Activated CD4-positive, alpha-beta T cell treated with anti-CD3 and anti-CD28 coated beads, Interleukin-2, amount 50 U/mL, for 48 hours (primary cell): ENCODE measurements at places on chromosomes 13 and 19.

DNA sequence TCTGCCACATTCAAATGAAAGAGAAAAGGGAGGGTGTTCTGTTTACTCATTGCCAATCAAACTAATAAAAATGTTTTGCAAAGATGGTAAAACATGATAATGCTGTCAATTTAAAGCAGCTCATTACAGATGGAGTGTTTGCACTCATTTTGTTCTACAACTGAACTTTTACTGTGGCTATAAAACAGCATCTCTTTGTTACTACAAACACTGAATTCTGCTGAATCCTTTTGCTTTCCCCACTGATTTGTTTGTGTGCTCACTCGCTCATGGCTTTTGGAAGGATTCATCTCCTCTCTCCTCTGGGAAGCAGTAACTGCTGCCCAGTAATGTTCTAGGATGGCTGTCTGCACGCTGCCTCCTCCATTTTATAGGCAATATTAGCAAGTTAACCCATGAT is 434.5 kb downstream of the PCDH9 start:
- no peak for DNase-seq

GRCh38 chr13:91058066-91058465 is 289.4 kb upstream of the MIR17HG start:
- DNase-seq = no peak

DNA sequence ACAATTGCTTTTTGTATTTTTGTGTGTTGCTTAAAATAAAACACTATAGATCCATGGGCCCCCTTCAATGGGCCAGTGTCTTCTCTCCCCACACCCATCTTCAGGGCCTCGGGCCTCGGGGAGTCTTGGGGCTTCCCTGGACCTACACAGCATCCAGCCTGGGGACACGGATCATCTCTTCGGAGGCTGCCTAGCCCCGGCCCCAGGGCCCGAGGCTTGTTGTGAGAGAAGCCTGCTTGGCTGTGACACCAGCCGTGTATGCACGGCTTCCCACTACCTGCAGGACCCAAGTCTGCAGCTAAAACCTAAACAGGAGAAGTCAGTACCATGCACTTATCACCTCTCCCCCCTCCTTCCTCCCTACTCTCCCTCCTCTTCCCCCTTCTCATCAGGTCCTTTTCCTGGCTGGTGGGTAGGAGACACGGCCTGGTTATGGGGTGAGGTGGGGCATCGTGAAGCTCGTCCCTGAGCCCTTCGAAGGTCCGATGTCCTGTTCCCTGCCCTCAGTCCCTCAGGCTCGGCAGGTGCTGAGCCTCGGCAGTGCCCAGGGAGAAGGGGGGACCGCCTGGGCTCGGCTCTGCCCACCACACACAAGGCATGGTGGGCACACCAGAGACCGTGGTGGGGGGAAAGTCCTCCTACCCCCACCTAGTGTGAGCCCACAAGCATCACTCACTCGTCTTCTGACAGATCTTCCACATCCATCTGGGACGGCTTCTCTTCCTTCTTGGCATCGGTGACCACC is 9.5 kb downstream of the C13orf46 start:
- DNase-seq = no peak

GRCh38 chr19:47176627-47177090 is 46.0 kb downstream of the SAE1 start:
- DNase-seq = peak; percentile 28

- no peak for DNase-seq
Observed at GRCh38 chr13:27535546-27535945, 84.8 kb downstream of the LNX2 start.

DNA sequence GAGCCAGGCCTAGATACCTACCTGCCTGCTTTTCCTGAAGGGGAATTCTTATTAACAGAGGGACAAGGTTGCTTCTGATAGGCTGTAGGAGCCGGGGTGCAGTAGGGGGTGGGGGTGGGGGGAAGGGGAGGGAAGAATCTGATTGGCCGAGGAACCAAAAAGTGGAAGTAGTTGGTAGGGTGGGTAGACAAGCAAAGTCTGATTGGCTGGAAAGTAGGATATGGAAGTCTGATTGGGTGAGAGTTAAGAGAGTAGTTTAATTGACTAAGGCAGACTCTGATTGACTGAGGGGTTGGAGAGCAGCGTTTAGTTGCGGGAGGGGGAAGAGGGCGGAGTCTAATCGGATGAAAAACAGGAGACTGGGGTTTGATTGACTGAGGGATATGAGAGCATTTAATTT is 9.4 kb upstream of the CYP4F22 start:
- DNase-seq = no peak

DNA sequence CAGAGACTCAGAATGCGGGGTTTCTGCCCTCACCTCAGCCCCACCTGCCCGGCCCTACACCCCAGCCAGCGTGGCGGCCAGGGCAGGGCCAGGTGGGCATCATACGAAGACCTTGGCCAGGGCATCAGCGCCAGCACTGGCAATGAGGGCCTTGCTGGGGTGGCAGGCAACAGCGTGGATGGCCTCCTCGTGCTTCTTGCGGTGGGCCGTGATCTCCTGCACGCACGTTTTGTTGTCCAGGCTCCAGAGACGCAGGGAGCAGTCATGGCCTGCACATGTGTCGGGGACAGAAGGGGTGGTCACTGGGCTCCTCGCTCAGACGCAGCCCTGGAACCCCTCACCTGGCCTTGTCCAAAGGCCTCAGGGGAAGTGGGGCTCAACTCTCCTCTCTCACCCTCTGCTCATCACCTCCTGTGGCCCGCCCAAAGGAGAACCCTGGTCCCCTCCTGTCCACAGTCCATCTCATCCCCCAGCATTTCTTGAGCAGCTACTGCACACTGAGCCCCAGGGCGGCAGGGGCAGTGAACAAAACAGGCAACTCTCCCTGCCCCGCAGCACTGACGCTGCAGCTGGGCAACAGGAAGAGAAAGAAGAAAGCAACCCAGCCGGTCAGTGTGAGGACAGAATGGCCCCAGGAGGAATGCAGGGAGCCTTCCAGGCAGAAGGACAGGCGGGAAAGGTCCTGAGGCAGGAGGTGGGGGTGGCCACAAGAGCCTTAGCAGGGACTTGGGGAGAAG is 3.8 kb upstream of the PRKD2 start:
- DNase-seq = no peak

GRCh38 chr13:28610996-28611395 is 47.9 kb upstream of the POMP start:
- DNase-seq = no peak

DNA sequence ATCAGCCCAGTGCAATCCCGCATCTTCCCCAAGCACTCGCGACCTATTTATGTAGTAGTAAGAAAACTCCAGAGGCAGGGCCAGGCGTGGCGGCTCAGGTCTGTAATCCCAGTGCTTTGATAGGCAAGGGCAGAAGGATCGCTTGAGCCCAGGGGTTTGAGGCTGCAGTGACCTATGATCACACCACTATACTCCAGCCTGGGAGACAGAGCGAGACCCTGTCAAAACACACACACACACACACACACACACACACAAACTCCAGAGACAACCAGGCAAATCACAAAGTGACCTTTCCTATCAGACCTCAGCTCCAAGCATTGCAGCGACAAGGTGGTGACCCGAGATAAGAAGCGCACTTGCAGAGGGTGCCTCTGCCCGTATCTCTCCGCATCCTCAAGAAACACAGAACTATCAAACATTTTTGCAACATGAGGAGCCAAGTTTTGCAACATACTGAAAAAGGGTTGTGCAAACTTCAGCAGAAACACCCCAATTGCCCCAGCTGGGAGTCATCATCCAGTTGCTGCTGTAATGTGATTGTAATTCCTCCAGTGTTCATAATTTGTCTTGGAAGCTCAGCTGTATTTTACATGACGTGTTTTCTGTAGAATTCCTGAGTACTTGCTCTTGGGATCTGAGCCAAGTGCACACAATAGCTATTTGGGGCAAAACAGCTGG is 8.7 kb upstream of the KLF2 start:
- DNase-seq = no peak

- no peak for DNase-seq
Observed at GRCh38 chr19:32343550-32344262, 1.7 kb upstream of the ZNF507 start.

GRCh38 chr19:17107546-17108452 is 32.2 kb downstream of the MYO9B start:
- no peak for DNase-seq

DNA sequence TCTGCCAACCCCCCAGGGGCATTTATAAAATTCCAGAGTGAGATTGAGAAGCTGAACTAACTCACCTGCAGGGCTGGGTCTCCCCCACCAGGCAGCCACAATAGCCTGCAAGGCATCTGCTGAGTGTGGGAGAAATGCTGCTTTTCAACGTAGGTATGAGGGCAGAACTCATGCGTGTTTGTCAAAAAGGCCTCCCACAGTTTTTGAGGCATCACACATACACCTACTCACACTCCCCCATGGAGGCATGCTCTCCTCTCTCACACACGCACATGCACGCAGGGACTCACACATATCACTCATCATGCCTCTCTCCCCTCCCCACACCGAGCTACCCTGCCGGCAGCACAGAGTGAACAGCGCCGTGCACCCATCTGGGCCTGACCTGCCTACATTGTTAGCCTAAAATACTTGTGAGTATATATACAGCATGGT is 390.5 kb downstream of the FGF9 start:
- DNase-seq = peak; percentile 63

DNA sequence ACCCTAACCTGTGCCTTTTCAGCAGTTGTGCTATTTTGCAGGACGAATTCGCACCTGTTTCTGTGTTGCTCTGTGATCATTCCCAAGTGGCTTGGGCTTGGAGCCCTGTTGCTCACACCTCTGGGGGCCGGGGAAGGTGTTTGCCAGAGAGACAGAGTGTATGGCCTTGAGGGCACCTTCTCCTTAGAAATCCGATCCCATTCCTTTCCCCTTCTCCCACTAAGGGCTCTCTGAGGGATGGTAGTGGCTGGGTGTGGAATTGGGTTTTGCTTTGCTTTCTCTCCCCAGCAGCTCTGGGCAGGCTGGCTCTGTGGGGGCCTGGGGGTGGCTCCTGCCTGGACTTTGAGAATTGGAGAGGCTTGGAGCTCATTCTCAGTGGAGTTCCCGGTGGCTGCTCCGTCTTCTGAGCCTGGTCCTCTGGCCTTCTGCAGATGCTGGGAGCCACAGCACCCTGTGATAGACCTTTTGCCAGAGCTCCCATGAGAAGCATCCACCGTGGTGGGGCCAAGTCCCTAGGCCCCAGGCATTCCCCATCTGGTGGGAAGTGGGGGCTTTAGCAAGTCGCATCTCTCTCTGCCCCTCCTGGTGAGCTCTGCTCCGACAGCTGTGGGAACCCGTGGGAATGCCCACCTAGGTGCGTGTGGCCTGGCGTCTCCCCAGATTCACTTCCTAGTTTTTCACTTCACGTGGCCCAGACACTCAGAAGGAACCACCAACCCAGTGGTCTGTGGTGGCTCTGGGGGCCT is 26.1 kb downstream of the ATP11A start:
- no peak for DNase-seq

DNA sequence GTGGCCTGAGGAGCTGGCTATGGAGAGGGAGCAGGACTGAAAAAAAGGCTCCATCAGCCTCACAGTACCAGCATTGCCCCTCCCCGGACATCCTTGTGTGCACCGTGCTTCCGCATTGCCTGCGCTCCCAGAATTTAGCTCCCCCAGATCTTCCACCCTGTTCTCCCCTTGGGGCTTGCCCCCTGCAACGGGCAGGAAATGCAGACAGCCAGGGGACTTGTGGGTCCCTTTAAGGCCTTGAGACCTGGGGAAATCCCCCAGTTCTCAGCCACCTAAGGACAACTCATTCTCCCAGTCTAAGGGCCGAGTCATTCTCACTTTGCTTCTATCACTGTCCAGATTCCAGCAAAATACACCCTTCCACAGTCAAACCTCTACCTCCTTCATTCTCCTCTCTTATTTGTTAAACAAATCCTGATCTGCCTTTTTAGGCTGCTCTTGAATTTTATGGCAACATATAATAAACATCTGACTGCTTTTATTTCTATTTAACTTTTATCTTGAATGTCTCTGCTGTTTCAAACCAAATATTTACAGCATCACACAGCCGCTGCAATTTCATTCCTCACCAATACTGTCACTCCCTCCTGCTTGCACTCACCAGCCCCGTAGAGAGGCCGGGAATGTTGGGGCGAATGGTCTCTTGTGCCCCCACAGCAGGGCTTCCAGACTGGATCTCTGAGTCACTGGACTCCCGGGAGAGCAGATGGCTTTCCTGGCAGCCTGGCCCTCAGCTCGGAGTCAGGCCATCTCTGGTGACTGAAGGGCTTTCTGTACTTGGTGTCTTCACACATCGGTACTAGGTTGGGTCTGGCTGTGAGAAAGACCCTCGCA is 221.9 kb downstream of the TSHZ3 start:
- DNase-seq = no peak

DNA sequence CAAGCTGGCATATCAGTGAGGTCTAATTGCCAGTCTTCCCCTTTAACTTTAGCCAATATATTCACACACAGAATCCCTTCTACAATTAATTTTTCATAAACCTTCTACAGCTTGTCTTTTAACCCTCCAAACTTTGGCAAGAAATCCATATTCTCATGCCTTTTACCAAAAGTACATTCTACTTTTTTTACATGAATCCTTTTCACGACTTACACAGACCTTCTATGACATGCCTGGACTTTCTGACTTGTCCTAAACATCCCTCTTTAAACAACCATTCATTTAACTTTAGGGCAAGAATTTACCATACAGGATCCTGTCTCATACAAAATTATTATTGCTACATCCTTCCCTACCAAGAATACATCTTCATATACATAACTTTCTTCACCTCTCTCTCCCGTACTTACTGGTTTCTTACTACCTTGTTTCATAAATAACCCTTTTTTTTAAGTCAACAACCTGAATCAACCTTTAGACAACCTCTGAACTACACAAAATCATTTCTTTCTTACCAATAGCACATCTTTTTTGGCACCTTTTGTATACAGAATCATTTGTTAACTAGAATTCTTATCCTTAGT is 23.5 kb downstream of the ZNF544 start:
- no peak for DNase-seq

DNA sequence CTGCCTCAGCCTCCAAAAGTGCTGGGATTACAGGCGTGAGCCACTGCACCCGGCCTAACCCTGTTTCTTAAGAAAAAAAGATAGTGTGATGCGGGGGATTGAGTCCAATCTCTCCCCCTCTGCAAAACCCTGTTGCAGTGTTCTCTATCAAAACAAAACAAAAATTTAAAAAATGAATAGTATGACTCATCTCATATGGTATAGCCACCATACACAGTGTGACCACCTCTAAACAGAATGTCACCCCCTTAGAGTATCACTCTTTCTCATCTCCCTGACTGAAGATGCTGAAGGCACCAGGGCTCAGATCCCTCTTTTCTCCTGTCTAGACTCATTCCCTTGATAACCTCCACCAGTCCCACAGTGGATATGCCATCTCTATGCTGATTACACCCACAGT is 6.8 kb upstream of the ERF start:
- no peak for DNase-seq

- DNase-seq = no peak
Observed at GRCh38 chr13:28000567-28000966, 12.1 kb upstream of the URAD start.

GRCh38 chr13:113919761-113920559 is 53.9 kb downstream of the C13orf46 start:
- no peak for DNase-seq

- DNase-seq = no peak
Observed at GRCh38 chr19:16825312-16826052, 3.7 kb upstream of the SIN3B start.
